ENCODE measurements at places on chromosomes 13 and 19.
A peak's percentile ranks its signal among the peaks of the same experiment; 100 is the strongest.

DNA sequence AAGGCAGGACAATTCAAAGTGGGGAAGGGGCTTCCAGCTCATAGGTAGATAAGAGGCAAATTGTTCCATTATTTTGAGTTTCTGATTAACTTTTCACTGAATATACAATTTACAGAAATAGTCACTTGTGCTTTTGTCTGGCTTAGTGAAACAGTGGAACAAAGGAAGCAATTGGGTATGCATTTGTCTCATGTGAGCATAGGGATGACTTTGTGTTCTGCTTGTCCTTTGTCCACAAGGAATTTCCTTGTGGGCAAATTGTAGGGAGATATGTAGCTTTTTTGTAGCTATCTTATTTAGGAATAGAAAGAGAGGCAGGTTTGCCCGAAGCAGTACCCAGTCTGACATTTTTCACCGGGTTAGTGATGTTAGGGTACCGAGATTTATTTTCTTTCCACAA lies 1224.8 kb downstream of the SLITRK1 start:
- no peak for DNase-seq

DNA sequence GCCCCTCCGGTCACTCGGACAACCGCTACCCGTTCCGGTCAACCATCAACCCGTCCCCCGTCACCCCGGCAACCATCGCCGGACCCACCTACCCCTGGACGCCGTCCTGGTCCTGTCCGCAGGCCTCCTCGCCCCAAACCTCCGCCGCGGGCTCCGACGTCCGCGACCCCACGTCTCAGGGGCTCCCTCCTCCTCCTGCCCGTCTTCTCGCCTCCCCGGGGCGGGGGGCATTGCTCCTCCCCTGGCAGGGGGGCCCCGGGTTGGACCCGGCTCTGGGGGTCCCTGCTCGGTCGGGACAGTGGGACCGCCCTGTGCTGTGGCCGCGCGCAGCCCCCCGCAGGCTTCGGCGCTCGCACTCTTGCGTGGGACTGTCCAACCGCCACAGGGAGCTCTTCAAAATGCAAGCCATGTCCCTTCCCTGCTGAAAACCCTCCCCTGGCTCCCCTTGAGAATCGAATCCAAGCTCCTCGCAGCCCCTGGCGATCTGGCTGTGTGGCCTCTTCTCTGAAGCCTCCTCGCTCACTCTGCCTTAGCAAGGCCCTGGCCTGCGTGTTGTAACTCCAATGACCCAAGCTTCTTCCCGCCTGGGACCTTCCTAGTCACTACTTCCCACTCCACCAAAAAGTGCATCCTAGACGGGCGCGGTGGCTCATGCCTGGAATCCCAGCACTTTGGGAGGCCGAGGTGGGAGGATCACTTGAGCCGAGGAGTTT lies 8.4 kb downstream of the EPHX3 start:
- no peak for DNase-seq

GRCh38 chr19:33724721-33725060 lies 72.0 kb upstream of the KCTD15 start:
- peak; percentile 88 for DNase-seq

DNA sequence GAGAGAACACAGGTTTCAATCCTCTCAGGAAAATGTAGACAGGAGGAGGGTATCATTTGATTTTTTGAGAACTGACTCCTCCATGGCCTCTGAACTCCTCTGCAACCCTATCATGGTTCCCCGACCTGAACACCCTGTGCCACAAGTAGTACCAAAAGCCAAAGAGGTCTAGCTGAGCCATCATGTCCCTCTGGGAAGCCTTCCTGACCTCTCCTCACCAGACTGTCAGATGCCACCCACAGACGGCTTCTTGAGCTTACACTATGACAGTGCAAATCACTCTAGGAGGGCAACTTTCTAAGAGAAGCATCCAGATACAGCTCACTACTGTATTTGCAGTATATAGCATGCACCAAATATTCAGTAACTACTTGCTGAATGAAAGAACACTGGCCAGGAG lies 3.7 kb downstream of the HNRNPL start:
- DNase-seq: no peak

- no peak for DNase-seq
These were observed 290.5 kb downstream of the RFC3 start for GRCh38 chr13:34108410-34108809.

GRCh38 chr13:38008636-38009035 lies 139.1 kb upstream of the TRPC4 start:
- DNase-seq: no peak

- no peak for DNase-seq
These were observed 61.6 kb downstream of the GSX1 start for GRCh38 chr13:27853861-27854260.

DNA sequence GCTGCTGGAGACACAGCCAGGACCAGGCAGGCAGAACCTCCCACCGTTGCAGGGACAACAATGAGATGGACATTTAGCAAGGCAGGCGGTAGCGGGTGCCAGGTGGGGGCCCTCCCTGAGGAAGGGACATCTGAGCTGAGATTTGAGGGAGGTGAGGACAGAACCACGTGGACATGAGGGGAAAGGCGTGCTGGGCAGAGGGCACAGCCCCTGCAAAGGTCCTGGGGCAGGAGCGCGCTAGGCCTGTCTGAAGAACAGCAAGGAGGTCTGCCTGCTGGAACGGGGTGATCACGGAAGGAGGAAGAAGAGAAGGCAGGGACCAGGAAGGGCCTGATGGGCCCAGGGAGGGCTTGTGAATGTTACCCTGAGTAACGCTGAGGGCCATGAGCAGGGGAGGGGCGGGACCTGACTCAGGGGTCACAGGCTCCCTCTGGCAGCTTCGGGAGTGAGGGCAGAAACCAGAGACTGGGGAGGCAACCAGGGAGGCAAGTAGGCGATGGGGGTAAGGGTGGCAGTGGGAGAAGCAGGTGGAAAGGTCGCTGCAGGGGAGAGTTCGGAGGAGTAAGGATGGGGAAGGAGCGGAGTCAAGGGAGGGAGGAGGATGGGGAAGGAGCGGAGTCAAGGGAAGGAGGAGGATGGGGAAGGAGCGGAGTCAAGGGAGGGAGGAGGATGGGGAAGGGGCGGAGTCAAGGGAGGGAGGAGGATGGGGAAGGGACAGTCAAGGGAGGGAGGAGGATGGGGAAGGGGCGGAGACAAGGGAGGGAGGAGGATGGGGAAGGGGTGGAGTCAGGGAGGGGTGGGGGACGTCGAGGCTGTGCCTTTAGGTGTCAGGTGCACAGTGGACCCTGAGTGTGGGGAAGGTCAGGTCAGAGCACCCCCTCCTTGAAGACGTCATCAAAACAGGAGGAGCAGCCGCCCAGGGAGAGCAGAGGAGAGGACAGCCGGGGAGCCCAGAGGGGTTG lies 15.7 kb upstream of the B3GNT3 start:
- DNase-seq: no peak

DNA sequence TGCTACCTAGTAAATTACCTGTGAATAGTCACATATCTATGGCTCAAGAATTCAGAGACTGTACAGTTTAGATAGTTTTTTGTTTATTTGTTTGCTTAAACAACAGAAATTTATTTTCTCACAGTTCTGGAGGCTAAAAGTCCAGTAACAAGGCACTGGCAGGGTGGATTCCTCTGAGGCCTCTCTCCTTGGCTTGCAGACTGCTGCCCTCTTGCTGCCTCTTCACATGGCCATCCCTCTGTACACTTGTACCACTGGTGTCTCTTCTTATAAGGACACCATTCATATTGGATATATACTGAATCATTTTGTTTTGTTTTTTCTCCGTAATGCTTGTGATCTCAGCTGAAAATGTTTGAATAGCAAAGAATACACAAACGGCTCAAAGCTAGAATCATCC lies 56.4 kb upstream of the MIR17HG start:
- no peak for DNase-seq

DNA sequence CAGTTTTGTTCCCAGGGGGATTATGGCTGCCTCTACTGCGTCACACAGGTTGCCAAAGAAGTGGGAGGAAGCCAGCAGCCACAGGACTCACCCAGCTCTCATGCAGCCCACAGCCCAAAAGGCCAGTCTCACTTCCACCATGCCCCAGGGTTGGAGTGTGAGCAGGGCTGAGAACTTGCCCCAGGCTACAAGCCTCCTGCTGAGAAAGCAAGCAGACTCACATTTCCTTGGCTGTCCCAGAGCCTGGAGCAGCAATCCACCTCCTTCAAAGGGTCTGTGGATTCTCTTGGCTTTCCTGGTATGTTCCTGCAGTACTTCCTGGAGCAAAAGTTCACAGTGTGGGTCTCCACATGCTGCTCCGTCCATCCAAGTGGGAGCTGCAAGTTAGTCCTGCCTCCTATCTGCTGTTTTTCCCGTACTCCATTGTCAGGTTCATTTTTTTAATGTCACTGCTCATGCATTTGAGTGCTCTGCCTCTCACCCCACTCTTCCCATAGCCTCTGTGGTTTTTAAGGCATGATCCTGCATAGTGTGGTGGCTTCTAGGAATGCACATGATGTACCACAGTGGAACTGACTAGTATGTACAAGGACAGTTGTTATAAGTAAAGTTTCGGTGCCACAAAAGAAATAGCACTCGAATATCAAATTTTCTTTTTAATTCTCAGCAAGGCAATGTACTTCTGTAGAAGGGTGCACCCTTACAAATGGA lies 56.2 kb upstream of the ARHGEF7 start:
- no peak for DNase-seq

DNA sequence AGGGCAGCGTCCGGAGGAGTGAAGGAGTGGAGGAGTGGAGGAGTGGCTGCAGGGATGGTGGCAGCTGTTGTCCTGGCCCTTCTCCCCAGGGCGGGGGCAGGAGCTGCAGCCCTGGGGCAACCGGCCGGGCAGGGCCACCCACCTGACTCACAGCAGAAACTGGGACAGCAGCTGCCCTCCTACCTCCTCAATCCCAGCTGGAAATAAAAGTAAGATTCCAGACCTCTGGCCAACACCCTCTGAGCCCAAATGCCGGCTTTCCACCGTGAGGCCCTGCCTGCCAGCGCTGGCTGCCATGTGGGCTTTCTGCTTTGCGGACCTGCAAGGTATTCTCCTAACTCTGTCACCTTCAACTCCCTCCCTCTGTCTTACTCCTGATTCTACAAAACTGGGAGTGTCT lies 3.3 kb upstream of the CLPP start:
- DNase-seq: no peak

- DNase-seq: peak; percentile 15
These were observed 123.0 kb downstream of the SLC7A1 start for GRCh38 chr13:29472332-29472961.

DNA sequence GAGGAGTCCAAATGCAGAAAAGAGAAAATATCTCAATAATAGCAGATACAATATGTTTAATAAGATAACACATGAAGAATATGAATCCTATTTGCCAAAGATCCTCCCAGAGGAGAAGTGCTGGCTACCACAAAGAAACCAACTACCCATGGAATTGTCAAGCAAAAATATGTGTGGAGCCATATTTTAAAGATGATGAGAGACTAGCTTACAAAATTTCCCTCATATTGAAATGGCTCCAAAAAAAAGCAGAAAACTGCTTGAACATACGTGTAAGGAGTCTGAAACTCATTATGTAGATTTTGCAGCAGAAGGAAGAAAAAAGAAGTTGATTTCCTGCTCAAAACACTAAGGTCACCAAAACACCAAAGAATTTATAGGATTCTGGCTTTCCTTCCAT lies 94.2 kb downstream of the USP12 start:
- no peak for DNase-seq

DNA sequence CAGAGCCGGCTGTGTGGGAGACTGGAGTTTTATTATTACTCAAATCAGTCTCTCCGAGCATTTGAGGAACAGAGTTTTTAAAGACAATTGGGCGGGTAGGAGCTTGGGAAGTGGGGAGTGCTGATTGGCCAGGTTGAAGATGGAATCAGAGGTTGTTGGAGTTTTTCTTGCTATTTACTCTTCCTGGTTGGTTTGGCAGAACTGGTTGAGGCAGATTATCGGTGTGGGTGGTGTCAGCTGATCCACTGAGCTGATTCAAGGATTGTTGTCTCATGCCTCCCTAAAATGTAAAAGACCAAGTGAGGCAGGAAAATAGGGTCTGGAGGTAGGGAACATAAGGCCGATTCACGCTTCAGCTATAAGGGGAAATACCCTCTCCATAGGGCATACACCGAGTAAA lies 1.3 kb upstream of the TDRD12 start:
- no peak for DNase-seq

DNA sequence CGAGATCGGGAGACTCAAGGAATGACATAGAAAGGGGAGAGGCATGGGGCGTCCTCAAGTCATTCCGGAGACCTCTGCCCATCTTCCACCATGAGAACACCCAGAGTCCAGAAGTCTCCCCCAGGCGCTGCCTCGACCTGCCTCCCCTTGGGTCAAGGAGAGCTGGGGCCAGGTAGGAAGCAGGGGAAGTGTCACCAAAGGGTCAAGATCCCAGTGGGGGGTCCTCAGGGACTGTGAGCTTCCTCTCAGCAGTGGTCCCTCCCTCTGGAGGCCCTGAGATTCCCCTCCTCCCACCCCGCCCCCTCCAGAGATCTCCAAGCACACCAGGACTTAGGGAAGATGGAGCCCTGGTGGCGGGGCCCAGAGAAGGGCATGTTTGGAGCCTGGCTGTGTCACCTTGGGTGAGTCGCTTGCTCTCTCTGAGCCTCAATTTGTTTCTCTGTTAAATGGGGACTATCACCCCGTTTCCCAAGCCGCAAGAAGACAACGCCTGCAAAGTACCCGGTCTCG lies 919 bp downstream of the DACT3 start:
- no peak for DNase-seq

DNA sequence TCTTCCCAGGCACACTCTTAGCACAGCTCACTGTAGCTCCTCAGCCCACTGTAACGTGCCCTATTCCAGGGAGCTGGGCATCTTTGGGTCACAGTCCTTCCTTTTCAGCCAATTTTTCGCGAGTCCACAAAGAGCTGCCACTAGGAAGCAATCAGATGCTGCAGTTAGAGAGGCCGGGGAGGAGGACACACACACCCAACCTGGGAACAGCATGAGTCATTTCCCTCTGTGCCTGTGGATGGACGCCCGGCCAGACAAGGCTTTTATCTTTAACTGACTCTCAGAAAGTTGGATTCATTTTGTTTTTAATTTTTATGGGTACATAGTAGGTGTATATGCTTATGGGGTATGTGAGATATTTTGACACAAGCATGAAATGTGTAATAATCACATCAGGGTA lies 918.6 kb downstream of the UQCRFS1 start:
- DNase-seq: no peak

DNA sequence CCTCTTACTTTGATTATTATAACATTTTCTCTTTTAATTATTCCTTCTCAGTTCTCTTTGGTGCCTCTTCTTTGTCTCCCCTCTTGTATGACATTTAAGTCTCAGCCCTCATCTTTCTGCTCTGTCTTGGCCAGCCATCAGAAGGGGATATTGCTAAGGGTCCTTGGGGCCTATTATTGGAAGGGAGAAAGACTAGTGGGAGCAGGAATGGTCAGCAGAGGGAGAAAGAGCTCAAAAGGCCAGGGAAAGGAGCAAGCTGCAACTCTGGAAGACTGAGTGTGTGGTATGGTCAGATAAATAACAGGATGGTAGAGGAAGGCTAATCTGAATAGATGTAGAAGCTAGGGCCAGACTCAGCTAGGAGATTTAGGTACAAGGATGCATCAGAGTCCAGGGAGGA lies 336.9 kb downstream of the TDRD3 start:
- no peak for DNase-seq

DNA sequence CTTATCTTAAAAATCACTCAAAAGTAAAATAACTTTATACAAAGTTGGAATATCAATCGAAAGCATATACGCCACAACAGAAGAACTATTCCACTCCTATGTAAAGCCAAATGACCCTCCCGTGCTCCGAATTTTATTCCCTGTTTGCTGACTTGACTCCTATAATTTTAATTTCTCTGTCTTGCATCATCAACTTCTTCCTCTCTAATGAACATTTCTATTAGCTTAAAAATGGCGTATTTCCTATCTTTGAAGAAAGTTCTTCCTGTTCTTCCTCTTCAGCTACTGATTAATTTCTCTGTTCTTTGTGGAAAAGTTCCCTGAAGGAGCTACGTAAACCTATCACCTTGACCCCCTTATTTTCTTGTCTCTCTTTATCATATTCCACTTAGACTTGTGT lies 389.3 kb downstream of the LMO7 start:
- DNase-seq: no peak

Measured in NCI-H524 treated with DMSO at 0.1 percent for 48 hours (cell line).